Right cardiac atrium (tissue), 5 donors: ENCODE measurements at places on chromosomes 2 and 18.

GRCh38 chr2:103284750-103285149 is 522.9 kb downstream of the TMEM182 start:
- no peak for DNase-seq

DNA sequence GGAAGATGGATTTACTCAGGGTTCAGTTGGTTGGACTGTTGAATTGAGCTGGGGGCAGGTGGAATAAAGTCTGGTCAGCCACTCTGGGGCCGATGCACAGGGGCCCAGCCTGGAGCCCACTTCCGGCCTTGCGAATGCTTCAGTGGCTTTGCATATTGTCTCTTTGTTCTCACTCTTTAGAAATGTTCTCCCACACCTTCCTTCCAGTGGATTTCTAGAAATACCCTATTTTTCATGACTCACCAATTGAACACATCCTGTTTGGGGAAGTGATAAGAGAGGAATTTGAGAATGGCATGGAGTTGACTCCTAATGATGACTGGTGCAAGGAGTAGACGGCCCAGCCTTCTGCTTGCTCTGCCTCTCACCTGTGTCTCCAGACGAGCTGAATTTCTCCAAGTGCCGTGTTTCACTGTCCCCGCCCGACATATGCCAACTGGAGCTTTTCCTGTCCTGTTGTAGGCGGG is 28.1 kb downstream of the ASAP2 start:
- no peak for DNase-seq

GRCh38 chr2:10326707-10327594 is 24.2 kb downstream of the HPCAL1 start:
- DNase-seq: peak; percentile 47

DNA sequence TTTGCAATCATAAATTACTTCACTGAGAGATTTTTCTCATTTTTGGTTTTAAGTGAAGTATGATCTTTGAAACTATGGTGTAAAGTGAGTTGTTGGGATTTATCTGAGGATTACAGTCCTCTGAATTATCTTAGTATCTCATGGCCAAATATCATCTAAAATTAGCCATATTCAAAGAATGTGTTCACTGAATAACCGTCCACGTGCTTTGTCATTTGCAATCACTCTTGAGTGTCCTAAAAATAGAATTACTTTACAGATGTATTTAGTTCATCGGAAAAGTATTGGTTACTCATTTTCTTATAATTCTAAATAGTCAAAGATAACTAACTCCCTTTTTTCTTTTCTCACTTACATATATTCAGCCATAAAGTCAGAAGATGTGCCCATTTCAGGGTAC is 141.2 kb downstream of the RTN4 start:
- DNase-seq: no peak
